ENCODE measurements at places on chromosomes 16 and 17. TPM values are rescaled to one million over a fixed set of nuclear protein-coding genes. Genes with fewer than 3 reads are reported as not detected.
A peak's percentile ranks its signal among the peaks of the same experiment; 100 is the strongest.

CA7 gene
- not detected for total RNA-seq

ZNF23 gene
- total RNA-seq: 8.0 TPM

WNK4 gene
- total RNA-seq: not detected

CMTM3 gene
- total RNA-seq: 10.3 TPM

ZNF205 gene
- 10.1 TPM for total RNA-seq

CACNA1G gene
- 14.8 TPM for total RNA-seq

KRTAP16-1 gene
- not detected for total RNA-seq

- DNase-seq: no peak
These were observed 13.4 kb downstream of the ITPRIPL2 start for GRCh38 chr16:19127205-19127604.

DNA sequence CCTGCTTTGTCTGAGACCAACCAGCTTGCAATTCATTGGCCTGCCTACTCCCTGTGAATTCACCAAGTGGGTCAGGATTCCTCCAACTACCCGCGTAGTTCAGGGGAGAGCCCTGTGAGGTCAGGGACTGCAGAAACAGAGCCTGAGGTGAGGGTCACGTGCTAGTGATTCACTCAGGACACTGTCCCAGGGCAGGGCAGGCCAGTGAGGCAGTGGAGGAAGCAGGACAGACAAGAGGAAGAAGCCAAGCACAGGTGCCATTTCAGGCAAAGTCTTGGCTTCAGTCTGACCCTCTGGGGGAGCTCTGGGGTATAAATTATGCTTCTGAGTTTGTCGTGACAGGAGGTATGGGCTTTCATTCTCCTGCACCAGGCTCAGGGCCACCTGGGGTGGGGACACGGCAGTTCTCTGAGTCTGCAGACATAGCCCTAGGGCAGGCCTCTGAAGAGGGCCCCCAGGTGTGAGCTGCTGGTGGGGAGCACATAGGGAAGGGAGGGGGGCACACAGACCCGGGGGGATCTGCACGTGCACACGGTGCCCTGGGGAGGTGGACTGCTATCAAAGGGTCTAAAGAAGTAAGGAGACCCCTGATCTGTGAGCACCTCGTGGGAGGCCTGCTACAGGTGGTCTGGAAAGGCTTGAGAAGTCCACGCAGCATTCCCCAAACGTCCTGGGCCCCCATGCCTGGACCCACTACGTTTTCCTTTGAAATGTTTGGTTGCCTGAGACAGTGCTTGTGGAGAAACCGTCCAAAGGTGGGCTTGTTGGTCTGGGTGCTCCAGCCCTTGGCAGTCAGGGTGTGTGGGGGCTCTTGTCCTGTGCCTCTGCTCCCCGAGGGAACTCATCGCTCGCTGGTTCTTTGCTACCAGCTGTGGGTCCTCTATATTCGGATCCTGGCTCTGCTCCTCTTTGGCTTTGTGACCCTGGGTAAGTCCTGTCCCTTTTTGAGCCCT is 46.4 kb downstream of the NKD1 start:
- peak; percentile 23 for DNase-seq

DNA sequence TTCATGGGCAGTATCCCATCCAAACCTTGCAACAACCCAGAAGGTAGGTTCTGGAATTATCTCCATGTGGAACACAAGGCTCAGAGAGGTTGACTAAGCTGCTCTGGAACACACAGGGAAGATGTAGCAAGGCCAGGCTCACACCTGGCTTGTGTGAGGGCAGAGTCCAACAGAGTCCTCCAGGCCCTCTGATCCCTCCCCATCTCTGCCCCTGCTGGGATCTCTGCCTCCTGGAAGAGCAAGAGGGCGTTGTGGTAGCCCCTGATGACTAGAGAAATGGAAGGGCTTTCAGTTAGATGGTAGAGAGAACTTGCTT is 7.0 kb upstream of the PPP1R1B start:
- no peak for DNase-seq

GRCh38 chr16:30054451-30054850 is 11.1 kb upstream of the ALDOA start:
- no peak for DNase-seq

- no peak for DNase-seq
These were observed 60.2 kb upstream of the ADORA2B start for GRCh38 chr17:15884731-15885130.

GRCh38 chr17:31517524-31517923 is 126.0 kb downstream of the RAB11FIP4 start:
- no peak for DNase-seq

DNA sequence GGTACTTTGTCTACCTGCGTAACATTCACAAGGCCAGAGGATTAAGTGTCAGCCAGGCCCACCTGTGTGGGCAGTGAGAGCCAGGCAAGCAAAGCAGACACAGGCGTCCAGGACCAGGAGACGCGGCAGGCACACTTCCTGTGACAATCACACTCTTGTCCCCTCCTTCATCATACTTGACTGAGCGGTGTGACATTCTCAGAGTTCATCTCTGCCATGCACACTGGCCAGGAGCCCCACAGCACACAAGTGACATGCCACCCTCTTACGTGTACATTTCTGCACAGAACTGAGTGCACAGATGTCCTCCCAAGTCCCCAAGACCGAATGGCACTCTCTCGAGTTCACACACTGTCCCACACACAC is 8.7 kb downstream of the PPP1R9B start:
- no peak for DNase-seq

DNA sequence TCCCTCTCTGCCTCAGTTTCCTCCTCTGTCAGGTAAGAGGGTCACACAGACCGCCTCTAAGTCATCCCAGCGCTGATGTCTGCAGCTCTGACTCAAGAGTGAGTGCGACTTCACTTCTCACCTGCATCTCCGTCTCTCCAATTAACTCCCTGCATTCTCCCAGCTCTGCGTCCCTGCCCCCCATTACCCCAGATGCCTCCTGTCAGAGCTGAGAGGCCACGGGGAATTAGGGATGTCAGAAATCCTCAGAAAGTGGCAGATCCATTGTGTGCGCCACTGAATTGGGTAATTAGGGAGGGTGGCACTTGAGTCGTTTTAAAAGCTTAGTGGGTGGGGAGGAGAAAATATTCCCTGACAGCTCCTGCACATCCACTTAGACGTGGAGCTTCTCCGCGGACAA is 885.4 kb upstream of the EEF2KMT start:
- DNase-seq: no peak

DNA sequence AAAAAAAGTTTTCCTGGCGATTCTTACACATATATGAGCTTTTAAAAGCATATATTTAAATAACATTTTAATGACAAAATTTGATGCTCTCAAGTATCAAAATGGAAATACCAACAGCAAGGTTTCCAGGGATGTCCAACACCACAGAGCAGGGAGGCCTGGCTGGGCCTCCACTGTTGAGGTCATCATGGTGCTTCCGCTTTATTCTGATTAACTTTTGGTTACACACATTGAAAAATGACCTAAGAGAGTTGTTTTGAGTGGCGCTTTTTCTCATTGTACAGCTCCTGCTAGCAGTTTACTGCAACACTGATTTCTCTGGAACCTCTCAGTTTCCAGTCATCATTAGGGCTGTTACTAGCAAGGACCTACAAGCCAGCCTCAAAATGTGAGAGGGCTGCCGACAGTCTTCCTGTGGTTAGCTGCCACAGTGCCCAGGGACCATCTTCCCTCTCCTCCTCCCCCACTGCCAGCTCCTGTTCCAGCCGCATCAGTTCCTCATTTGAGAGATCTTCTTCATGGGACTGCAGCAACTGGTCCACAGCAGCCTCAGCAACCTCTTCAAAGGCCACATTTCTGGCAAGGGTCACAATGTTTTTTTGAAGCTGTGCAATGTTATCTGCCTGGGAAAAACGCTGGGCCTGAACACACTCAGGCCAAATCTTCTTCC is 21.3 kb downstream of the DEF8 start:
- DNase-seq: no peak

DNA sequence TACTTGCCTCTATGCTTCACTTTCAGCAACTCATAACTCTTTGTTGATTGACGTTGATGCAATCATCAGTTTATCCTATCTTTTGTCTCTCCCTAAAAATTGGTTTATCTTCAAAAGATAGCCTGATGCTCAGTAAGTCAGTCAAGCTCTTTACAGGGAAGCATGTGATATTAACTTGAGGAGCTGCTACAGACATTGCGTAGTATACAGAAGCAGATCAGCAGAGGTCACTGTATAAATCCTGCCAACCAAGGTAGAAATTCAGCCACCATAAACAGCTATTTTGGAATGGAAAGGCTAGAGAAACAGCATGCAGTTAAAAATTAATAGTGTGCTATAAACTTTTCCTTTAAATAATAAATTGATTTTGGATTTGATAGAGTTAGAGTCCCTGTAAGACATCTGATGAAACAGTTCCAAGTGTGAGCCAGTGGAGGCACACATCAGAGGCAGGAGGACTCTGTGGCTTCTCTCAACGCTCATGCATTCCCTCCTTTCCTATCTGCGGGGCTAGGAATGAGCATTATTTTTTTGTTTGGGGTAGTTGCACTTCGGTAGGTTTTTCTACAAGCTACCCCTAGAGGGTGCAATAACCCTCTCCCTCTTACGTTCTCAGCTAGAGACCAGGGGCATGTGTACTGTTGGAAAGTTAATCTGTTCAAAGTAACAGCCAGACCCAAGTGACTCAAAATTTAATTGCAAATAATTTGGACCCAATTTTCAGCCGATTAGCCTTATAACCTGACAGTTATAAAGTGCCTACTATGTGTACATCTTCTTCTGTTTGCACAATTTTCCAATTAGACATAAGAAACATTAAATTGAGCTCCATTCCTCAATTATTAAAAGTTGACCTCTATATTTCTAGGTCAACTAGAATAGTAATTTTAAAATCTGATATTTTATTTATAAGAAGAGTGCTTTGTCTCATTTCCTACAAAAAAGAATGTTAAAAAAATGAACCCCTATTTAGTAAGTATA is 647.7 kb upstream of the SOX9 start:
- DNase-seq: no peak

- DNase-seq: no peak
These were observed 1.1 kb downstream of the USP31 start for GRCh38 chr16:23148166-23148512.

DNA sequence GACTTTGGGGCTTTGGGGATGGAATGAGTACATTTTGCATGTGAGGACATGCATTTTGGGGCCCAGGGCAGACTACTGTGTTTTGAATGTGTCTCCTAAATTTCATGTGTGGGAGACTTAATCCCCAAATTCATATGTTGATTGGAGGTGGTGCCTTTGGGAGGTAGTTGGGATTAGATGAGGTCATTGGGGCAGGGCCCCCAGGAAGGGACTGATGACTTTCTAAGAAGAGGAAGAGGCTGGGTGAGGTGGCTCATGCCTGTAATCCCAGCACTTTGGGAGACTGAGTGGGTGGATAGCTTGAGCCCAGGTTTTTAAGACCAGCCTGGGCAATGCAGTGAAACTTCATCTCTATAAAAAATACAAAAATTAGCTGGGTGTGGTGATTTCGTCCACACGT is 42.8 kb upstream of the RAI1 start:
- DNase-seq: no peak

GRCh38 chr17:79420318-79421243 is 190.3 kb downstream of the RBFOX3 start:
- no peak for DNase-seq

GRCh38 chr16:67398546-67399217 is 5.4 kb upstream of the TPPP3 start:
- no peak for DNase-seq

DNA sequence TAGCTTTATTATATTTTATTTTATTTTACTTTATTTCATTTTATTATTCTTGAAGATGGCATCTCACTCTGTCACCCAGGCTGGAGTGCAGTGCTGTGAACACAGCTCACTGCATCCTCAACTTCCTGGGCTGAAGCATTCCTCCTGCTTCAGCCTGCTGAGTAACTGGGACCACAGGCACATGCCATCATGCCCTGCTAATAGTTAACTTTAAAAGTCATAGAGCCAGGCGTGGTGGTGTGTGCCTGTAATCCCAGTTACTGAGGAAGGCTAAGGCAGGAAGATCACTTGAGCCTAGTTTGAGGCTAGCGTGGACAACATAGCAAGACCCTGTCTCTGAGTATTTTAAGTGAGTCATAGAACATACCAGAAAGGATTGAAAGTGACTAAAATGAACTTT is 38.7 kb downstream of the ESRP2 start:
- DNase-seq: no peak

DNA sequence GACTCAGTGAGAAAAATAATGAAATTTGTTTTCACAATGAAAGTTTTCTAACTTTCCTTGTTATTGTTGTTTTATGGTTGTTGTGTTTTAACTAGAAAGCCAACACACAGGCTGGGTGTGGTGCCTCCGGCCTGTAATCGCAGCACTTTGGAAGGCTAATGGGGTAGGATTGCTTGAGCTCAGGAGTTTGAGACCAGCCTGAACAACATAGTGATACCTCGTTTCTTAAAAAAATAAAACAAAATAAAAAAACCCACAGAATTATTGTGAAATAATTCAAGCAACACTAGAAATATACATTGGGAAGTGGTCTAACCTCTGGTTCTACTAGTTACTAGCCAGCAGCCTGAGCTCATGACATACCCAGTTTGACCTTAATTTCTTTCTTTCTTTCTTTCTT is 630 bp downstream of the MILR1 start:
- DNase-seq: peak; percentile 71

GRCh38 chr16:57578521-57579360 is 36.3 kb downstream of the ADGRG5 start:
- no peak for DNase-seq

- no peak for DNase-seq
These were observed 733 bp downstream of the CHRNB1 start for GRCh38 chr17:7445619-7445968.

GRCh38 chr16:66065925-66066324 is 300.6 kb upstream of the CDH5 start:
- no peak for DNase-seq

- DNase-seq: no peak
These were observed 423.0 kb upstream of the PSMD7 start for GRCh38 chr16:73873643-73874042.

GRCh38 chr16:23195366-23195978 is 12.9 kb downstream of the SCNN1G start:
- DNase-seq: no peak

GRCh38 chr16:82603784-82604411 is 22.9 kb upstream of the CDH13 start:
- peak; percentile 47 for DNase-seq

DNA sequence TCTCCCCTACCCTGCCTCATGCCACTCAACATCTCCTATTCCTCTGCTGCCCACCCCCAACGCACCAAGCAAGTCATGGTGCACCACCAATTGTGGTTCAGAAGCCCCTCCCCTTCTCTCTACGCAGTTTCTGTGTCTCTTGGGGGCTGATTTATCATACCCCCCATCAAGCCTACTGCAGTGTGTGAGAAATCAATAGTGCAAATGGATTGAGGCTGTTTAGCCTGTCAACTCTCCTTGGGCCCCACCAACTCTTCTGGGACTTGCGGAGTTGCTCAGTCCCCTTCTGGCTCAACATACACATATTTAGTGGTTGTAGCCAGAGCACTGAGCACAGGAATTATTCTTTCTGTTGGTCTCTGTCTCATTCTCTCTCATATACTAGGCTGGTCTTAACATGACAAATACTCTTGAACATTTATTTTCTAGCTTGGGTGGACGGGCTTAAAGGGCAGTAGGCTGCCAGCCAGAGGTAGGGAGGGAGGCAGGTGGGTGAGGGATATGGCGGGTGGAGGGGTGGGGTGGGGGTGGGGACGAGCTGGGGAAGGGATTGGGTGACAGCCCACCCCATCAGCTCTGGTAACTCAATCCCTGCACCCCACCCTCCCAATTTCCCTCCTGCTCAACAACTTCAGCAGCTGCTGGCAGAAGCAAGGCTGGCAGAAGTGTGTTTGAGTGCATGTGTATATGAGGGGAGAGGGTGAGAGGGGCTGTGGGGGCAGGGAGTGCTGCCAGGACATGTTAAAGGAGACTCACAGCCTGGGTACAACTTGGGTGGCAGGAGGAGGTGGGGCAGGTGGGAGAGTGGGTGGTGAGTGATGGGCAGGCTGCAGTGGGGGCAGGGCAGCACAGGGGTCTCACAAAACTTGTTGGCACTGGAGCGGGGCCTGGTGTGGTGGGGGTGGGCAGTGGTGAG is 4.9 kb downstream of the RARA start:
- no peak for DNase-seq
